Hepatic stellate cell (primary cell): ENCODE measurements at places on chromosomes 16 and 17.
A peak's percentile ranks its signal among the peaks of the same experiment; 100 is the strongest.

- no peak for DNase-seq
These were observed 21.3 kb upstream of the CRYBA1 start for GRCh38 chr17:29225396-29225795.

DNA sequence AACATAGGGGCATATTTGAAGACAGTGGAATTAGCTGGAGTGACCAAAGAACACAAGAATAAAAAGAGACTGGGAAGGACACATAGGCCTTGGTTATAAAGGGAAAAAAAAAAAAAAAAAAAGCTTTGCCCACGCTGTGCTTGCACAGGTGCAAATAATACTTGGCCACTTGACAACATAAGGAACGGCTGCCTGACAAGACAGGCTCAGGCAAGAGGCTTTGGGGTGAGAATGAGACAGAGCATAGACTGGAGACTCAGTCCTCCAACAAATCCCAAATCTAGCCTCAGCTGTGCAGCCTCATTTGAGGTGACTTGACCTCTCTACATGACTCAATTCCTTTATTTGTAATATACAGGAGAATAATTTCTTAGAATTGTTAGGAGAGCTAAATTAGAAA is 332.8 kb upstream of the DYNLRB2 start:
- DNase-seq = no peak

- no peak for DNase-seq
These were observed 10.4 kb downstream of the CPPED1 start for GRCh38 chr16:12793120-12793864.

- no peak for DNase-seq
These were observed 316.6 kb downstream of the SNX29 start for GRCh38 chr16:12293017-12293618.

DNA sequence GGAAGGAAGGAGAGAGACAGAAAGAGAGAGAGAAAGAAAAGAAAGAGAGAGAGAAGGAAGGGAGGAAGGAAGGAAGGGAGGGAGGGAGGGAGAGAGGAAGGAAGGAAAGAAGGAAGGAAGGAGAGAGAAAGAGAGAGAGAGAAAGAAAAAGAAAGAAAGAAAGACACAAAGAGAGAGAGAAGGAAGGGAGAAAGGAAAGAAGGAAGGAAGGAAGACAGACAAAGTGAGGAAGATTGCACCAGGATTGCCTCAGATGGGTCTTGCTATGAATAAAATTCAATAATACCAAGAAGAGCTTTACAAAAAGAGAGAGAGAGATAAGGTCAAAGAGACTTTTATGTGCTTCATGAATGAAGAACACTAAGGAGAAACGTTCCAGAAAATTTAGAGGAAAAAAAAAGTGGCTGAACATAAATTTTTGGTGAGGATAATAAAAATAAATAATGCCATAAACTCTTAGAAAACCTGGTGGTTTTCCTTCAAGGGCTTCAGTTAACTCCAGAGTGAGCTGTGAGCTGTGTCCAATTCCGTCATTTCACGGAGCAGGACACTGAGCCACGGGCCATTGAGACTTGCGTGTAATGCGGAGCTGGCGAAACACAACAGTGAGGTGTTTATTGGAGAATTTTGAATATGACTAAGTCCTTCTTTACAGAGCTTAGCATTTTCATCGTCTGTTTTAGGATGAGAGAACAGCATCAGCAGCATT is 72.7 kb upstream of the TNRC6C start:
- no peak for DNase-seq

- DNase-seq = no peak
These were observed 59.1 kb downstream of the OTOA start for GRCh38 chr16:21722771-21723455.

DNA sequence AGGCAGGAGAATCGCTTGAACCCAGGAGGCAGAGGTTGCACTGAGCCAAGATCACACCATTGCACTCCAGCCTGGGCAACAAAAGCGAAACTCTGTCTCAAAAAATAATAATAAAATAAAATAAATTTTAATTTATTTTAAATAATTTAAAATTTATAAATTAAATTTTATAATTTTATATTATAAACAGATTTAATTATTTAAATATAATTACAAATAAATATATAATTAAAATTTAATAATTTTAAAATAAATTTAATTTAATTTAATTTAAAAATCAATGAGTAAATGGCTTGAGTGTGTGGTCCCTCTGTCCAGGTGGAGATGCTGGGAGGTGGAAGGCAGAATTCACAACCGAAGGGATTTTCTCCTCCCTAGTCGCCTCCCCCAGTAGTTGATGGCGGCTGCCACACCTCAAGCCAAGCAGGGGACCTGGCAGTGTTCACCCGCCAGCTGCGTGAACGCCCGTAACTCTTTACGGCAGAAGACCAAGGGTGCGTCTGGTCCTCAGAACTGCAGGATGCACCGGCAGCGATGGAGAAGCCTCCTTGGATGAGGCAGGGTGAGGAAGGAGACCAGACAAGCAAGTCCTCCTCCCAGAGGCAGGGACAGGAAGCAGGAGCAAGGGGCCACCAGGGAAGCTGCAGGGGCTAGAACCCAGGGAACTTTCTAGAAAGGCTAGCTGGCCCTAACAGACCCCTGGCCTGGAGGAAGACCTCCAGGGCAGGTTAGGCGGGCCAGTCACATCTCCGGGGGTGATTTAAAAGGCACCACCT is 22.9 kb upstream of the KRT17 start:
- no peak for DNase-seq

DNA sequence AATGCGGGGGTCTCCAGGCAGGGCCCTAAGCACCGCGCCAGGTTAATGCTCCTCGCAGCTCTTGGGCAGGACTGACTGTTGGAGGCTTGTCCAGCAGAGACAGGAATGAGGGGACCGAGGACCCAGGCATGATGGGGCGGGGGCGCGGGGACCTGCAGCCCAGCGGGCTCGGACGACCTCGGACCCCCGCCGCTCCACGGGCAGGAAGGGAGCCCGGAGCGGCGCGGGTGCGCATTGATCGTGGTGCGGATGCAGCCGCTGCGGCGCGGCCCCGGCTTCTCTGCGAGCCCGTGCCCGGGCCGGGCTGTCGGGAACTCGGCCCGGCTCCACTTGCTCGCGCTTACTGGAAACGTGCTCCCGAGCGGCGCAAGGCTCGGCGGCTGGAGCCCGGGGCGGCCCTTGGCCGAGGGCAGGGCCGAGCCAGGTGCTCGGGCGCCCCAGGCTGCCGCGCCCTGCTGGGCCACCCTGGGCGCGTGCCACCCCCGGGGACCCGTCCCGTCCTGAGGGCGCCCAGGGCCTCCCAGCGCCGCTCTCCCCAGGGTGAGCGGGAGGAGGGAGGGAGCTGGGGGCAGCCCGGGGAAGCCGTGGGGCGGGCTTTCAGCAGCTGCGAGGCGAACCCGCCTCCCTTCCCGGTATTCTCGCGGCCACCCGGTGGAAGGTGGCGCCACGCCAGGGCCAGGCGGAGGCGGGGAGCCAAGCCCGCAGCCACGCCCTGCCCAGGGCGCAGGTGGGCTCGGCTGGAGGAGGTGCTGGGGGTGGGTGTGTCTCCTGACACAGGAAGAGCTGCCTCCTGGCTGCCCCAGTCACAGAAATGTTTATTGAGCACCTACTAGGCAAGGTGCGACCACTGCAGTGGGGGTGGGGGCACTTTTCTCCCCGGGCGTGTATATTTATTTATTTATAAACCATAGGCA is 45.9 kb downstream of the SOCS3 start:
- DNase-seq = peak; percentile 92

GRCh38 chr17:7392696-7393612 is 1.4 kb downstream of the PLSCR3 start:
- DNase-seq = no peak

- DNase-seq = no peak
These were observed 120.2 kb upstream of the CACNG3 start for GRCh38 chr16:24135624-24136565.

DNA sequence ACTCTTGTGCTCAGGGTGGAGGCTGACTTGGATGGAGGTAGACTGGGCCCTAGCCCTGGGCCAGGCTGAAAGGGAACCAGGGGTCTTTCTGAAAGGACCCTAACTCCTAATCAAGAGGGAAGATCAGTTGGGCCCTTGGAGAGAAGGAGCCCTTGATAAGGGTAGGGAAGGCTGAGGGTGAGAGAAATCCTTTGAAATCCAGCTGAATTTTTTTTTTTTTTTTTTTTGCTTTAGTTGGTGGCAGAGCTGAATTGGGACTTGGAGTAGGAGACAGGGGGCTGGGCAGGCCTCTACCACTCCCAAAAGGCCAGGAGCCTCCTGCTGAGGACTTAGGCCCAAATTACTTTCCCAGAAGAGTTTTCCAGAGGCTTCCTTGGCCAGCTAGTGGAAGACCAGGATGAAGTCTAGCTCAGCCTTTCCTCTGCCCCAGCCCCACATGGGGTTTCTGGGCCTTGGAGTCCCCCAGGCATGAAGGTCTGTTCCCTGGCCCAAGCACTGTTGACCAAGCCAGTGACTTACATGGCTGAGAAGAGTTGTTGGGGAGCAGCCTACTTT is 643 bp upstream of the HOXB3 start:
- no peak for DNase-seq

- DNase-seq = no peak
These were observed 1.9 kb downstream of the BAIAP3 start for GRCh38 chr16:1335211-1335971.

DNA sequence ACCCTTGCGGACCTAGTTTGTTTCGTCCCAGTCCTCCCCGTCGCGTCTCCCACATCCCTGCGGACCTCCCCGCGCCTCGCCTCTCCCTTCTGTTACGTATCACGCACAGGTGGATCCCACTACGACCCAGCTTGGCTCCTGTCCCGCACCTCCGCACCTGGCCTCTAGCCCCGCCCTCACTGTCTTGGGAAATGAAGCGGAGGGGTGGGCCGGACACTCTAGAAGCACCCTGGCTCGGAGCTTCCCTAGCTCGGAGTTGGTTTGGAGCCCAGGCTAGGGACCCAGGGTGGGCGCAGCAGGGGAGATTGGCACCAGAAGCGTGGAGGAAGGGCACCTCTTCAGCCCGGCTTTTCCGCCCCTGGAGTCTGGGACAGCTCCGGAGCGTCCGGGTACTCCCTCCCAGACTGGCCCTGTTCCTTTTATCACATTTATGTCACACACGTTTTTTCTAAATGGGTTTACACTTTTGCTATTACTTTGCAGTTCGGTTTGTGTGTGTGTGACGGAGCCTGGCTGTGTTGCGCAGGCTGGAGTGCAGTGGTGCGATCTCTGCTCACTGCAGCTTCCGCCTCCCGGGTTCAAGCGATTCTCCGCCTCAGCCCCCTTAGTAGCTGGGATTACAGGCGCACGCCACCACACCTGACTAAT is 1.4 kb upstream of the CEMP1 start:
- peak; percentile 45 for DNase-seq

DNA sequence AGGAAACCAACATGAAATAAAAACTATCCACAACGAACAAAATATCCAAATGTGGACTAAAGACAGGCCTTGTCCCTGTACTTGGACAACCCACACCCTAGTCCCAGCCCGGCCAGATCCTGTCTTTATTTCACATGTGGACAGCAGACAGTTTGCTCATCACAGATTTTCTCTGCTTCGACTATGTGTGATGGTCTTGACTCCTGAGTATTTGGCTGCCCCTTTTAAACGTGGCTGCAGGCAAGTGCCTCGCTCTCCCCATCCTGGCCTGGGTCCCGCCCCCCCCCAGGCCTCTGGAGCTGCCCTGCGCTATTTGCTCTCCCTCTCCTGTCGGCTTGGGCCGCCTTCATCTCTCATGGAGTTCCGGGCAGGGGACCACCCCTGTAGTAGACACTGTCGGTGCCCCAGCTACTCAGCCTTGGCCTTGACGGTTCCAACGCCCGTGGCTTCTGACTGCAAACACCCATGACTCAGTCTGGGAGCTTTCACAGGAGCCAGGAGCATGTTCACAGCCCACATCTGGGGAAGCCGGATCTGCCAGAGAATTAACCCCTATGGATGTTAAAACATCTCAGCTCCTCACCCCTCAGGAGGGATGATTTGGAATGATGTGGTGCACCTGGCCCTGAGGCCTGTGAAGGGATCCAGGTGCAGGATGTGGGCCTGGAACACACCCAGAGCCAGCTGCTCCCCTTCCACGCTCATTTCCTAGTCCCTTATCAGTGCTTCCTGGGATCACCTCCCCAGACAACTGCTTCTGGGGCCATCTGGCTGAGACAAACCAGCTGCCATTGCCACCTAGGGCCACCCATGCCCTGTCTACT is 229.7 kb upstream of the RPL38 start:
- DNase-seq = no peak

GRCh38 chr16:79767421-79768275 is 167.1 kb upstream of the MAF start:
- DNase-seq = peak; percentile 34

DNA sequence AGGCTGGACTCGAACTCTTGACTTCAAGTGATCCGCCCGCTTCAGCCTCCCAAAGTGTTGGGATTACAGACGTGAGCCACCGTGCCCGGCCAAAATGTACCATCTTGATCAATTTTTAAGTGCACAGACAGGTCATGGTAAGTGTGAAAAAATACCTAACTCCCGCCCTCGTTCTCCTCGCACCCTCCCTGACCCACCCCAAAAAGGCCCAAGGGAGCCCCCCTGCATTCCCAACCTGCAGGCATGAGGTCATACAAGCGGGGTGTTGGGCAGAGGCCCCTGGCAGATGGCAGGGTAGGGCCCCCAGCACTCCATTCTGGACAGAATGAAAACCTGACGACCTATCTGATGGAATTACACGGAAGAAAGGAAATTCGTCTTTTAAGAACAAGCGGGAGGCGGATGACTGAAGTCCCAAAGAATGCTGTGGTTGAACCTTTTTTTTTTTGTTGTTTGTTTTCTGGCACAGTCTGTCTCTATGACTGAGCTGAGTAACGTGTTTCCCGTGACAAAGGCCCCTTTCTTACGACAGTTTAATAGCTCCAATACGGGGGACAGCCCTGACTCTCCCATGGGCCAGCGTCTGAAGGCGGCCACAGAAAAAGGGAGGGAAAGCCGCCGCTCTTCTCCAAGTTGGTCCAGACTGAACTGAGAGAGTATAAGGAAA is 376.4 kb downstream of the SLC39A11 start:
- DNase-seq = peak; percentile 83

- DNase-seq = no peak
These were observed 83.4 kb upstream of the ZFHX3 start for GRCh38 chr16:73131156-73131862.

DNA sequence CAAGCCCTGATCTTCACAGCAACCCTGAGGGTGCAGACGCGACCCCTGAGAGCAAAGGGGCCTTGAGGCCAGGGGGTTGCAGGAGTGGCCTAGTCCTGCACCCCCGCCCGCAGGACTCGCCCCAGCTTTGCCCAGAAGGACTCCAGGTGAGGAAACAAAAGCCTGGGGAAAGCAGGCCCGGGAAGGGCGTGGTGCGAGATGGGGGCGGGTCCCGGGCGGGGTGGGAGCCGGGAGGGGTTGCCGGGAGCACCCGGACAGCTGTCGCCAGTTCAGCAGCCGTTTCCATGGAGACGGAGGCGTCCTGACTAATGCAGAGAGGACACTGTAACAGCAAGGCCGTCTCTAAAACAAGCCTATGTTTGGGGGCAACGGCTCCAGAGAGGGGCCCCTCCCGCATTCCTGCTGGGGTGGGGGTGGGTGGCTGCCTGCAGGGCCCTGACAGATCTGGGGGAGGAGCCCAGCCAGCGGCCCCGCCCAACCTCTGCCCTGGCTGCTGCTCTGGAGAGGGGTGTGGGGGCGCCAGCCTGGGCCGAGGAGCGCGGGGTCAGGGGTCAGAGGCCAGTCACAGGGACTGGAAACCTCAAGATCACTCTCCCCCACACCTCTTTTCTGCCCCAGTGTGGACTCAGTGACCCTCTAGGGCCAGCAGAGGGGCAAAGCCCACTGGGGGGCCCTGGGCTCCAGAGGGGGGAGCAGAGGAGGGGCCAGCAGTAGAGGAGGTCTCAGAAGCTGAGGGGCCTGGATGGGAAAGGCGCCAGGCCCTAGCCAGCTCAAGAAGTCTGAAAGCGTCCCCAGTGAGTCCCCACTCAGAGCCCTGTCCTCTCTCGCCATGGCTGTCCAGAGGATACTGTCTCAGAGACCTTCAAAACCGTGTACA is 3.1 kb upstream of the TPPP3 start:
- DNase-seq = peak; percentile 97

GRCh38 chr16:23699100-23699499 is 13.9 kb downstream of the ERN2 start:
- DNase-seq = no peak
